ENCODE measurements at places on chromosomes 6 and 20. TPM values are rescaled to one million over a fixed set of nuclear protein-coding genes. Genes with fewer than 3 reads are reported as not detected.

C20orf144 gene
- total RNA-seq: not detected

HLA-DRA gene
- 93.9 TPM for total RNA-seq

FAM83C gene
- 0.21 TPM for total RNA-seq

OOEP gene
- total RNA-seq: not detected

TOX2 gene
- total RNA-seq: 1.6 TPM

FILIP1 gene
- total RNA-seq: 43.7 TPM

ATRN gene
- 37.6 TPM for total RNA-seq

RRAGD gene
- total RNA-seq: 11.4 TPM

ATP9A gene
- total RNA-seq: 25.6 TPM

IL20RA gene
- 4.4 TPM for total RNA-seq

SMLR1 gene
- total RNA-seq: not detected

BMP2 gene
- 9.1 TPM for total RNA-seq

TMEM74B gene
- 0.53 TPM for total RNA-seq

RAET1L gene
- not detected for total RNA-seq

TMEM200A gene
- total RNA-seq: 24.8 TPM

APOBEC2 gene
- 11.4 TPM for total RNA-seq

ZNF322 gene
- 43.1 TPM for total RNA-seq

ATP5F1E gene
- total RNA-seq: 26.8 TPM

SLC24A3 gene
- total RNA-seq: 12.6 TPM

BMP6 gene
- total RNA-seq: 11.7 TPM

HLA-DMB gene
- 8.9 TPM for total RNA-seq

HLA-G gene
- not detected for total RNA-seq

NRSN1 gene
- 0.90 TPM for total RNA-seq

PTPN1 gene
- 15.0 TPM for total RNA-seq

GPR6 gene
- not detected for total RNA-seq
